ENCODE measurements at places on chromosomes 13 and 19. TPM values are rescaled to one million over a fixed set of nuclear protein-coding genes. Genes with fewer than 3 reads are reported as not detected.

DNA sequence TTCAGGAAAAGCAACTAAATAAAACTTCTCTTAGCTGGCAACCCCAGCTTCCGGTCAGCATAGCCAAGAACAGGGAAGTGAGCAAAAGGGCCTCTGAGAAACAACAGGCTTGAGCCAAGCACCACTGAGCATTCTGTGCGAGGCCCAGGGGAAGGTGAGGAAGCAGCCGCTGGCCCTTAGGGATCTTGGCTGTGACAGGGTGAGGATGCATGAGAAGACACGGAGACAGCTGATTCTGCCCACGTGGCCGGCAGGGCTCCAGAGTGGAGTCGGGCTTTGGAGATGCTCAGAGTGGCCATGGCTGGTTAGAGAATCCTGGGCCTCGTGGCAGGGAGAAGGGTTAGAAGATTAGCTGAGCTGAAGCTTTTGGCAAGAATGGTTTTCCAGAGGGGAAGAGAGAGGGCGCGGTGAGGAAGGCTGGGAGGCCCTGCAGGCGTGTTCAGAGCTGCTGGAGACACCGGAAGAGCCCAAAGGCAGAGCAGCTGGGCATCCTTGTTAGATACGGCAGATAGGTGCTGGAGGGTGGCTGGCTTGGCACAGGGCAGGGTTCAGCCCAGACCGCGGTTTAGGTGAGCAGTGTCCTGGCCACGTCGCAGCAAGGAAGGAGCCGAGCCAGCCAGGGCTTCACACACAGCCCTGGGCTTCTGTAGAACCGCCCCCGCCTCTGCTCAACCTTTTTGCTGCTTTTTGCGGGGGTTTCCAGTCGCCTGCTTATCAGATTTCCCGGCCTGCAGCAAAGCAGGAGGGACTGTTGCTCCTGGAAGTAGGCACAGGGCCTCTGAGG, 17.3 kb downstream of the UPF1 start:
- no peak for DNase-seq

LGALS16 gene
- not detected for total RNA-seq

- peak; percentile 42 for DNase-seq
Measured at GRCh38 chr13:19634256-19634740, 839 bp downstream of the MPHOSPH8 start.

DNA sequence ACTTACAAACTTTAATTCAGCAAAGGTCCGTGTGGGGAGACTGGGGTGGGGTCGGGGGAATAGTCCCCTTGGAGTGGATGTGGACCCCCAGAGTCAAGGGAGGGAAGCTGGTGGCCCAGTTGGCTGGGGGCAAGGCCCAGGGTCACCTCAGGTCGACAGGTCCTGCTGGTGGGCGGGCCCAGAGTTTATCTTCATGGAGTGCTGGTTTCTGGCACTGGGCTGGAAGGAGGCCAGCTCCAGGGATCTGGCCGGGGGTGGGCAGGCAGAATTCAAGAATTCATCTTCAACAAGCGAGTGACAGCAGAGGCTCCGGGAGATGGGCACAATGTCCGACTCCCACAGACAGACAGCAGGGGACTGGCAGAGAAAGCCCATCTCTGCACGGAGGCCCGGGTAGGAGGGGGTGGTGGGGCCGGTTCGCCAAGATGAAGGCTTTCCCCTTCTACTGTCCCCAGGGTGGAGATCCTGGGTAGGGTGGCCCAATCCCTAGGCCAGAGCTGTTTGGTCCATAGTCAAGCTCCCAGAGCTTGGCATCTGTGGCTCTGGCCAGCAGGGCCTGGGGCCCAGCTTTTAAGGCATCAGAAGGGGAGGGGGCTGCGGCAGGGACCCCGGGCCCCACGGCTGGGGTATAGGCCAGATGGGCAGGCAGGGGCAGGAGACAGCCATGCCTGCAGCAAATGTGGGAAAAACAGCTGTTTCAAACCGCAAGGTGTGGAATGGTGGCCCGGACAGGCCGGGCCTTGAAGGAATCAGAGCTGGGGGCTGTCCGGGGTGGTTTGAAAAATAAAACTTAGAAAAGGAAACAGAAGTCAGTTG, 622 bp upstream of the FDX2 start:
- no peak for DNase-seq

- DNase-seq: peak; percentile 80
Measured at GRCh38 chr13:31846182-31846938, 107.0 kb downstream of the RXFP2 start.

ZNF677 gene
- total RNA-seq: 5.4 TPM

DNA sequence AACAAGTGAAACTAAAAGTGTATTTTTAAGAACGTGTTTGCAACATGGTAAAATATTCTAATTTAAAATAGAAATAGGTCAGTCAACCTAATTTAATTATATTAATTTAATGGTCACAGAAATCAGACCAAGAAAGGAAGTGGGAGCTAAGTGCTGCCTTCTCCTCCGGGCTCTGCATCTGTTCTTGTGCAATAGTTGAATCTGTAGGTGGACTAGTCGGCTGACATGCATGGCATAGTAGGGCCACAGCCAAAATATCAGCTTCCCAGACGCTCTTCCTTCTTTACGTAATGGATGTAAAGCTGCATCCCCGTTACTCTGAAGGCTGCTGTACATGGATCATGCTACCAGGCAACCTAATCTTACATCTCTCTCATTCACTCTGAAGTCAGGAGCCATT, 47.3 kb downstream of the COL4A1 start:
- no peak for DNase-seq

CEACAM19 gene
- 0.06 TPM for total RNA-seq

DNA sequence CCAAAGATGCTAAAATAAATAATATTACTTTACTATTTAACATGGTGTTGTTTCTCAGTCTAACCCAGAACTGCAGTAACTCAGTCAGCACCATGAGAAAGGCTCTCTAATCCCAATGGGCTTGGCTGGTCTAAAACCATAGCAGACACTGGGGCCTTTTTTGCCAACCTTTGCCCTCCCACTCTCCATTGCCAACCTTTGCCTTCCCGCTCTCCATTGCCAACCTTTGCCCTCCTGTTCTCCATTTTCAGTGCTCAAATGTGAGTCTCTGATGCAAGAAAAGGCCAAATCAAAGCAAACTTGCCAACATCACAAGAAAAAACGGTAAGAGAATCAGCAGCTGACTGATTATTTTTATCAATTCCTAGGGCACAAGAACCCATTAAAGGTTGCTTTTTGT, 1681.2 kb downstream of the SLITRK5 start:
- DNase-seq: no peak
